ENCODE measurements at places on chromosomes 7 and 10.

DNA sequence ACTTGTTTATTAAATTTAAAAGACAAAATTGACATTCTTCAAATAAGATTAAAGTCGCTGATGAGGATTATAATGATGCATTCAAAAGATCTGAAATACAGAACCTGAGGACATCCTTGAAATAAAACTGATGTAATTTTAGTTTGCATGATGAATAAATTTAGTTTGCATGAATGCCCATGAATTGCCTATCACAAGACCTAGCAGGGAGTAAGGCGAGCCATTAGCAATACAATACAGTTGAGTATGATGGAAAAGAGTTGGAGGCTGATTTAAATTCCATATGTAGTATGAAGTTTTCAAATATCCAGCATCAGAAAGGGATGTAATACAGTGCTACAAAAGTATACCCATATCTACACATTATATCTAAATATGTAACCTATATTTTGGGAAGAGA, 321.3 kb downstream of the CACNA2D1 start:
- no peak for DNase-seq

GRCh38 chr10:79246606-79247275, 100.5 kb upstream of the PPIF start:
- no peak for DNase-seq

DNA sequence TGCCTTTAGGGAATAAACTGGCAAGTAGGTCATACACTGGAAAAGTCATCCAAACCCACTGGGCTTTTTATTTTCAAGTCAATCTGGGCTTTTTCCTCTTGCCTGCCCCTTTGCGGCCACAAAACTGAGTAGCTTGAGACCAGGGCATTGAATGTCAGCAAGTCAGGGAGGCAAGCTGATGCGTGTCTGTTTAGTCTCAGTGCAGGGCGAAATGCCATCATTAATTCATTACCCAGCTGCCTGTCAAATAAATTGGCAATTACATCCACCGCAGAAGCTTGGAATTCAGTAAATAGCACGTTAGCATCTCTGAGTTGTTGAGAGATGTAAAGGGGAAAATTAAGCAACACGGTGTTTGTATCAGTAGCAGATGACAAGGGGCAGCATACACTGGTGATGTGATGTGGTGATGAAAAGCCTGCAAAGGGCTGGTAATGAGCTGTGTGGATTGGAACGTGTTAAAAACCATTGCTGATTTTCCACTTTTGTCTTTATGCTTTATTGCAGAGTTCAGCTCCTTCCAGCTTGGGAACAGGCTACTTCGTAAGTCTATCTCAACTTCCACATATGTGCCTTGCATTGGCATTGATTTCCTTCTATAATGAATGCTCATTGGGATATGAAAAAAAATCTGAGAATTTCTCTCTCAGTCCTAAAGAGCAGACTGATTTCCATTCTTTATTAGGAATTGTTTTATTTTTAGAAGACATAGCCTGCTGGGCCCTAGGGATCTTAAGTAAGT, 535.9 kb downstream of the AUTS2 start:
- DNase-seq = no peak

- no peak for DNase-seq
These were observed 4.5 kb upstream of the MGAM start for GRCh38 chr7:141991140-141991539.

DNA sequence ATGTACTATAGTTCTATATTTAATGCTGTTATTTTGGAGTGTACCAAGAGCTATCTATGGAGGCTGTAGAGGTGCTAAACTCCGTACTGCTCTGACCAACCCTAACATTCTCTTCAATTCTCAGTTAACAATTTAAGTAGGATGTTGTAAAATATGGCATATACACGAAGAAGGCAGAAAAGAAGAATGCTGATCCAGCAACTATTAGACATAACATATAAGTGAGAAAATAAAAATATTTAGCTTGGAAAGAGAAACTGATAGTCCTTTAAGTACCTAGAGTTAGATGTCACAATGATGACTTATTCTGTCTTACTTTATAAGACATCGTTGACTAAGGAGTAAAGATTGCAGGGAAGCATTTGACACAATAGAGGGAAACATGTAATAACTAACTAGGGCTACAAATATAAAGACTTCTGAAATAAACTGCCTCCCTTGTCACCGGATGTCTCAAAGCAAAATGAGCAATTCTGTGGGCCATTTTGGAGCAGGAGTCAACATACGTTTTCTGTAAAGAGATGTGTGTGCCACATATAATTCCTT, 159.5 kb downstream of the CPEB3 start:
- DNase-seq = no peak

DNA sequence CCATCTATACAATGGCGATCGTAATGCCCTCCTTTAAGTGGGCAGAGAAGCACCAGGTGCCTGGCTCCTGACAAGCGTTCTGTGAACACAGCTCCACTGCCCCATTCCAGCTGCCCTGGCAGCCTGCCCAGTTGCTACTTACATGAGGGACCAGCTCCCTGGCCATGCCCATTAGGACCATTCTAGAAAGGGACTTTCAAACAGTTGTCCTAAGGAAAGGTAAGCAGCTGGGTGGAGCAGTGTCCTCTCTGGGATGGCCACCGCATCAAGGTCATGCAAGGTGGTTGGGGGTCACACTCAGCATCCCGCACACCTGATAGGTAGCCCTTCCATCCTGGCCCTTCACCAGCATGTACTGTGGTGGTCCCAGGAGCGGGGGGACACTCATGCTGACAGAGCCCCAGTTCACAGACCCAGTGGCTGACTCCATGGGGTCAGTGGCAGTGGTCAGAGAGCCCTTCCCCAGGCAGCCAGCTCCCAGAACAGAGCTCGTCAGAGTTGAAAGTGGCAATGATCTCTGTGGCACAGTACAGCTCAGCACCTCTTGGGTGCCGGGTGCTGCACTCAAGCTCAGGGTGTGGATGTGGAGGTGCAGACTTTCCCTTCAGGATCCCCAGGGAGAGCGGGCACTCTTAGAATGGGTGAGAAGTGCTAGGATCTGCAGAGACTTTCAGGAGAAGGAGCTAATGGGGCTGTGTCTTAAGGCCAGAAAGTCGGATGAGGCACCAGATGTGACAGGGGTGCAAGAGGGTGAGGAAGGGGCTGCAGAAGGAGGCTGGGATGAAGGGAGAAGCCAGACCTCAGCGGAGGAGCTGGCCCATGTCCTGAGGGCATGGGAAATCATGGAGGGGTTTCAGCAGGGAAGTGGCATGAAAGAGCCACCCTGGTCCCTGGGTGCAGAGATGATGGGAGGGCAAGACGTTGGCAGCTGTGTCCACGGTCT, 10.9 kb downstream of the MMRN2 start:
- no peak for DNase-seq

Data from GDM1 (cell line).